Stimulated activated CD8-positive, alpha-beta memory T cell treated with anti-CD3 and anti-CD28 coated beads, Interleukin-4, amount 100 ng/mL, for 24 hours (primary cell): ENCODE measurements at places on chromosomes 5 and 9.

DNA sequence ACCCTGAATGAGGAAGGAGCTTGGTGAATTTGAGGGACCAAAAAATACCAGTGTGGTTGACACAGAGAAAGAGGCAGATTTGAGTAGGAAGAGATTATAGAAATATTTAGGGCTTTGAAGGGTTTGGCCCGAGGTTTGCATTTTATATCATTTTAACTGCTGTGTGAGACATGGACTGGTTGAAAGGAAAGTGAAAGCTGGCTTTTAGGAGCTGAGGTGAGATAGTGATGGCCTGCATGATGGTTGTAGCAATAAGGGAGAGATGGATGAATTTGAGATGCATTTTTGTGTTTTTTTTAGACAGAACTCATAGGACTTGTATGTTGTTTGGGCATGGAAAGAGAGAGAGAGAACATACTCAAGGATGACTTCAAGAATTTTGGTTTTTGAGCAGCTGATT, 21.7 kb downstream of the FER start:
- DNase-seq: no peak

GRCh38 chr5:154397652-154398406, 48.0 kb upstream of the SAP30L start:
- DNase-seq: no peak

DNA sequence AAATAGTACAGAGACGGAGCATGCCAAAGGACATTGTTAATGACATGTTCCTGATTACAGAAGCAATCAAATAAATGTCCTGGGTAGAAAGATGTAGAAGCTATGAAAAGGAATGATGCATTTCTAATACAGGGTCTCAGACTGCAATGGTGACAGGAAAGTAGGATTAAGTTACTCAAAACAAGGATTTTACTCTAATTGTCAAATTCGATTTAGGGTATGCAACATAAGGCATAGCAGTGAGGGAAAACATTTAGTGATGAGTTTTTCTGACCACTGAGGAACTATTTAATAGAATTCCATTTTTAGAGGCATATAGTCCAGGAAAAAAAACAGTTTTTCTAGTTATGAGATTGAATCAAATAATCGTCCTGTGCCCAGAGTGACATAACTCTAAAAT, 715.1 kb upstream of the ACO1 start:
- no peak for DNase-seq

GRCh38 chr5:33628796-33629195, 188.0 kb downstream of the TARS1 start:
- DNase-seq: no peak

DNA sequence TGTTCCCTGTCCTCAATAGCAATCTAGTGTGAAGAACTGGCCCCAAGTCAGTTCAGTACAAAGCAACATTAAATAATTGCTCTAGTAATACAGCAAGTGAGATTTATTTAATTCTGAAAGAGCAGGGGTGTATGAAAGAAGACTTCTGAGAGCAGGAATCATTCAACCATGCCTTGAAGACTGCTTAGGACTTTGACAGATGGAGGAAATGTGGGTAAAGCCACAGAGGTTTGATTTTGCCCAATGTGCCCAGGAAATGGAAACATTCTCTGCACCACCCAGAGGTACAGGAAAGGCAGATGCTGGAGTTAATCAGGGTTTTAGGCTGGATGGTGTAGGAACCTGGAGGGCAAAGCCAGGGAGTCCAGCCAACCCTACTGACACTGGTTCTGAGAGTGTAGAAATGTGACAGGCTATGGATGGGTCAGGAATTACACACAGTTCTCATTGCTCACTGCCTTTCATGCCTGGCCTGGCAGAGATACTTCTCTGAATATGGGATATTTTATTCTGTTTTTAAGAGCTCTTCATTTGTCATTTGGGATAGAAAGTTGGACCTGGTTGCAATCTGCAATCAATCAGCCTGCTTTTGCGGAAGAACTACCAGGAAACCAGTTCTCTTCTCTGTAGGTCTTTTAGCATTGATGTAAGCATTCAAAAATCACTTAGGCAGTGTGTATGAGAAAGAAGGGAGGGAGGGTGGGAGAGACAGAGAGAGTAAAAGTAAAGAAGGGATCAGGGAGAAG, 88.3 kb downstream of the BRINP1 start:
- no peak for DNase-seq

- DNase-seq: no peak
These were observed 4.8 kb downstream of the GM2A start for GRCh38 chr5:151257731-151258181.

GRCh38 chr9:104858846-104859245, 69.1 kb downstream of the ABCA1 start:
- no peak for DNase-seq

DNA sequence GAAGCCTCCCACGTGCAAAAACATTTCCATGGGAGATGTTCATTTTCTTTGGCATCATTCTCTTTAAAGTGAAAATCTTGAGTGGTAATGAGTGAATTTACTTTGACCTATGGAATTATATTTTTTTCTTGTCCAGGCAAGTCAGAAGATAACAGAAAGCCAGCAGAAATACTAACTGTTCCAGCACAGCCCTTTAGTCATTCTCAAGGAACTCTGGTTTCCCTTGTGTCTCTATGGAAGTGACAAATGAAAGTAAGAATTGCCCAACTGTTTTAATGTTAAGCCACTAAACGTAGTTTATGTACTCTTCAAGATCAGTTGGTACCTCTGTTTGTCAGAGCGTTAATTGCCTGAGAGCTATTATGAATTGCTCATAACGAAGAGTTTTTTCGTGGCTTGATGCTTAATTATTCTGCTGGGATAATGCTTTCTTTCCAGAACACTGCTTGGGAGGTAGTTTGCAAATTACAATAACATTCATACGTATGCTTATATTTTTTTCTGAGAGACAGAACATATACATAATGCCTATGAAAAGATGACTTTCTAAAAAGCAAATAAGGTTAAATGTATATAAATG, 84.5 kb upstream of the CER1 start:
- no peak for DNase-seq

GRCh38 chr5:178123094-178123965, 7.5 kb upstream of the RMND5B start:
- DNase-seq: no peak

DNA sequence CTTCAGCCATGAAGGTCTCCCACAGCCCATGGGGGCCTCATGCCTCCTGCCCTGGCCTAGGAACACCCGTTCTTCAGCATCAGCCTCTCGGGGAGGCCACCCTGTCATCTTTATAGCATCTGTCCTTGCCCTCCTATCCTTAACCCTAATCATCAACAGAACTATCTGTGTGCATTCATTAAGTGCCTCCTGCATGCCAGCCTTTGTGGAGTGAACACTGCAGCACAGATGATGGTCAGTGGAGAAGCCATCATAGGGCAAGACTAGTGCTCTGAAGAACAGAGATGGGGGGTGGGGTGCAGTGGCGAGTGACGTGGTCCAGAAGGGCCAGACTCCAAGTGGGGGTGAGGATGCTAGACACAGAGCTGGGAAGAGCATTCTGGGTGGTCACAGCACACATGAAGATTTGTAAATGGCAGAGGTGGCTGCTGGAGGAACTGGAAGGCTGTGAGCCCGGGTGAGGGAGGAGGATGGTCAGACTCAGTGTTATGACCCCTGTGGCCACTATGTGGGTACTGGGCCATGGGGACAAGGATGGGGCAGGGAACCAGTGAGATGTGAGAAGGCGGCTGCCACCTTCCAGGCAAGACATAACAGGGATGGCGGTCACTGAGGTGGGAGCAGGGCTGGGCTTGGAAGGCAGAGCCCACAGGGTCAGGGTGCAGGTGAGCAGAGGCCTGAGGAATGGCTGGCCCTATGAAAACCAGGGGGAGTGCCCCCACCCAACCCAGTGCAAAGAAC, 3.6 kb upstream of the CARD19 start:
- no peak for DNase-seq
